ENCODE measurements at places on chromosomes 1 and 21.

DNA sequence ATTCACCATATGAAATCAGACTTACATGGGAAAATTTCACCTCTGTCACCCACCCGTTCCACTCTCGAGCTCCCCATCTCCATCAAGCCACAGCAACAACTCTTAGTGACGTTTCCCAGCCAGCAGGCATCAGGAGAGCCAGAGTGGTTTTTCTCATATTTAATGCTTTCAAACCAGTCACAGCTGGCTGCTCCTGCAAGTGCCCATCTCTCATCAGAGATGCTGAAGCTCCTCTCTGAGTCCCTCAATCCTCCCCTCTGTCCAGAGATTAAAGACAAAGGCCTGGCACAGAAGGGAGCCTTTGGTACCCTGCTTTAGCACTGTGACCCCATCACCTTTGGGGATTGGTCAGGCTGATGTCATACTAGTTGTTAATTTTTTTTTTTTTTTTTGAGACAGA is 277.3 kb downstream of the DNM3 start:
- no peak for DNase-seq

- no peak for DNase-seq
Observed at GRCh38 chr1:56545711-56546110, 33.7 kb downstream of the PLPP3 start.

DNA sequence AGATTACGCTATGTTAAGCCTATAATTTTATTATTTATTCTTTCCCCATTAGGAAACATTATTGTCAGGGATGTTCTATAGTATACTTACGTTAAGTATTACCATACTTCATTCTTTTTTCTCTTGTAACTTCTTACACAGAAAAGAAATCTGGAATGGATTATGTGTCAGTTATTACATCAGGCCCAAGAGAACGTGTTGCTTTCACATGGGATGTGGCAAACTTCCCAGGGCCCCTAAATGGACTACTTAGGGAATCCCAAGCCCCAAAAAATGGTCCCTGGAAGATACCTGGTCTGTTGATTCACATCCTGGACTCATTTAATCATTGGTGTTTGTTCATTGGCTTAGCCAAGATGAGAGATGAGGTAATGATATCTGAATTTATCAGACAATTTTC is 249.8 kb downstream of the NRIP1 start:
- no peak for DNase-seq

DNA sequence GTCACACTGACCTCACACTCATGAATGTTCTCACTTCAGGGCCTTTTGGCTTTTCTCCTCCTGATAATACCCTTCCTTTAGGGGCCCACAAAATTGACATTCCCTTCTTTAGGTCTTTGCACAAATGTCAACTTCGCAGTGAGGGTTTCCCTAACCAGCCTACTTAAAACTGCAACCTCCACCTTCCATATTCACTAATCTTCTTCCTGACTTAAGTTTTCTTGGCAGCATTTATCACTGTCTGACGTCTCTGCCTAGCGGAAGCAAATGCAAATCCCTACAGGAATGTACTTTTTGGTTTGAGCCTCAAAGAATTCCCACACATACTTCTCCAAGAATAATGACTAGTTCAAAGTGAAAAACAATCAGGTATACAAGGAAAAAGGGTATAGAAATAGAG is 32.8 kb downstream of the INTS7 start:
- DNase-seq = no peak

GRCh38 chr21:44526096-44526997 is 13.6 kb downstream of the KRTAP10-1 start:
- DNase-seq = no peak

DNA sequence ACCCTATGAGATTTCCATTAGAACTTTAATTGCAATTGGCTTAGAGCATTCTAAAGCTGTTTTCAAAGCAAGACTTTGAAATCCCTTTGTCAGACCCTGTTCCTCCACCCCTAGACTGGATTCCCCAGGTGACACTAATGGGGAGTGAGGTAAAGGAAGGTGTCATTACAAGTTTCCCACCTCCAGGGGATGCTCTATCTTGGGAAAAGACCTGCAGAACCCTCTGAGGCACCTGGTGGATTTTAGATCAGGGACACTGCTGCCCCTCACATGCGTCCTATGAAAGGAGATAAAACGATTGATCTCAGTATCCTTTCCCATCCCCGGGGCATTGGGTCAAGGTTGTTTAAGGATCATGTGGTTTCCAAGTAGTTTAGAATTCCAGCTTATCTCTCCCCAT is 80.3 kb upstream of the RGS4 start:
- DNase-seq = no peak

DNA sequence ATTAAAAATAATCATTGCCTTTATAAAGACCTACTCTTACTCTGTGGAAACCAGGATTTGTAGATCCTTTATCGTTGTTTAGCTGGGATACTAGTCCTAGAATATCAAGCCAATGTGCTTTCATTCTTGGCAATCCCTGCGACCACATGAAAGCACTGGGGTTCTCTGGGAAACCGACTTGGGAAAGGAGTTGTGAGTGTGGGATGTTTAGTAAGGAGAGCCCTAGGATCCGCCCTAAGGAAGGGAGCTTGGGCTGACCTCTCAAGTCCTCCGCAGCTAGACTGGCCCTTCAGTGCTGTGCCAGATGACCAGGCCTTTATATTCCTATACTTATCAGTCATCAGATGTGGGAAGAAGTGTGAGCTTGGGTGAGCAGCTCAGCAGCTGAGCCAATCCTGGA is 5.2 kb upstream of the KRTAP19-8 start:
- DNase-seq = no peak

GRCh38 chr1:16178596-16179497 is 23.0 kb upstream of the EPHA2 start:
- DNase-seq = no peak

- DNase-seq = no peak
Observed at GRCh38 chr1:115797486-115797885, 29.0 kb upstream of the CASQ2 start.

DNA sequence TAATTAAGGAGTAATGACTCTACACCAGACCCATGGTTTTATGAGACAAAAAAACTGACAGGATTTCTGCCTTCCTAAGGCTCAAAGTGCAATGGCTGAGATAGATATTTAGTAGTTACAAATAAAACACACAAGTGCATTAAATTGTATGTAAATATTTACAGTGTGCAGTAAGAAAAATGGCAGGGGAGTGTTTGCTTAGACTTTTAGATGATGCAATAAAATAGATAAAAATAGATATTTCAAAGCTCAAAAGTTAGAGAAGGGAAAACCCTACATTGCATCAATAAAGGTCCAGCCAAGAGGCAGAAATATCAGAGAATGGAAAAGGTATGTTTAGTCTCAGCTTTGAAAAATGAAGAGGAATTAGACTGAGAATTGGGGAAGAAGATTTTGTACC is 226.3 kb upstream of the FGGY start:
- DNase-seq = no peak

GRCh38 chr1:77283701-77284425 is 2.0 kb downstream of the AK5 start:
- no peak for DNase-seq

- DNase-seq = peak; percentile 86
Observed at GRCh38 chr21:42653231-42654061, at the start of gene PDE9A. Gene PDE9A (plus strand): TSS chr21:42653621. CDS start chr21:42653815, 194 bp downstream.

DNA sequence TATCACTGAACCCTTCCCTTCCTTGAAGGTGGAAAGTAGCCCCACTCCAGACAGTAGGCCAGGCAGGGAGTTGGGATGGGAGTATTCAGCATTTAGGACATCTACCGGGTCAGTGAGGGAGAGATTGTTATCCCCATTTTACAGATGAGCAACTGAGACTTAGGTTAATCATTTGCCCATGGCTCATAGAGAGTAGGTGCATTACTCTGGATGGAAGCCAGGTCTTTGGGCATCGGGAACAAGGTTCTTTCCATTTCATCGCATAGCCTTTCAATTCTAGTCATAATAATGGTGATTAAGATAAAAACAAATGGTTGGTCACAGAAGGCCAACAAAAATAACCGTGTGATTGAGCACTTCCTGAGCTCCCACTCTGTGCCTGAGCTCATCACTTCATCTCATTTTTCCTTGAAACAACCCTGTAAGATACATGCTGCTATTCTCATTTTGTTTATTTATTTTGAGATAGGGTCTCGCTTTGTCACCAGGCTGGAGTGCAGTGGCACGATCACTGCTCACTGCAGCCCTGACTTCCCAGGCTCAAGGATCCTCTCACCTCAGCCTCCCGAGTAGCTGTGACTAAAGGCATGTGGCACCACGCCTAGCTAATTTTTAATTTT is 64.8 kb downstream of the NAV1 start:
- DNase-seq = no peak

- no peak for DNase-seq
Observed at GRCh38 chr1:2483026-2483425, 6.9 kb downstream of the PLCH2 start.

DNA sequence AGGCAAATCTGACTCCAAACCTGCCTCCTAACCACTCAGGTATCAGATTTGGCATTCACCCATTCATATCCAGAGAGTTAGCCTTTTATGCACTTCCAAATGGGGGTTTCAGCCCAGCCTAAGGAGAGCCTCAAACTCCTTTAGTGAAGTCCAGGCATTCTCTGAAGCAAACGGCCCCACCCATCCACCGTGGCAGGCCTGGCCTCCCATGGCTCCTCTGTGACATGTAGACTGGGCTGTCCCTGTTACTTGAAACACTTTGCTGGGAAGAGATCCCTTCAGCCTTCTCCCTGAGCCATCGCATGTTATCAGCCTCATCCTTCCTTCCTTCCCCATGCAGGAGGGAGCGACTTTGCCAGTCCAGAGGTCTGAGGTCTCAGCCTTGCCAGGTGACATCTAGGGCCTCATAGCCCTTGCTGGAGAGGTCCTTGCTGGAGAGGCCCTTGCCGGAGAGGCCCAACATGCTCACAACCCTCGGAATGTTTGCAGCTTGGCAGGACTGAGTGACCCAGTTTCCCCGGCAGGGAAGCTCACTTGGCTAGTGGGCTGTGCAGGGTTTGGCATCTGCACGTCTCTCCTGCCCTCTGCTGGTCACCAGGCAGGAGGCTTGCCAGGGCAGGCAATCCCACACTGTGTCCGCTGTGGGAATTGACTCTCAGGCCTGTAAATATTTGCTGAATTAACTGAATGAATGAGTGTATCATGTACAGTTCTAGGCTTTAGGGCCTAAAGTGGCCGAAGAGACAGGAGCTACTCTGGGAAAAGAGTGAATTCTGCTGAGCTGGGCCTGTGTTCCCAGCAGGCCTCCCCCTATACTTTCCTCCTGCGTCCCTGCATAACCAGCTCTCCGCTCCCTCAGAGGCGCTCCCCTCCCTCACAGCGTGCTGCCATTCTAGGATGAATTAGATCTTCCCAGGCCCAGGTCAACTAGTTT is 26.7 kb upstream of the RBM15 start:
- DNase-seq = peak; percentile 90

DNA sequence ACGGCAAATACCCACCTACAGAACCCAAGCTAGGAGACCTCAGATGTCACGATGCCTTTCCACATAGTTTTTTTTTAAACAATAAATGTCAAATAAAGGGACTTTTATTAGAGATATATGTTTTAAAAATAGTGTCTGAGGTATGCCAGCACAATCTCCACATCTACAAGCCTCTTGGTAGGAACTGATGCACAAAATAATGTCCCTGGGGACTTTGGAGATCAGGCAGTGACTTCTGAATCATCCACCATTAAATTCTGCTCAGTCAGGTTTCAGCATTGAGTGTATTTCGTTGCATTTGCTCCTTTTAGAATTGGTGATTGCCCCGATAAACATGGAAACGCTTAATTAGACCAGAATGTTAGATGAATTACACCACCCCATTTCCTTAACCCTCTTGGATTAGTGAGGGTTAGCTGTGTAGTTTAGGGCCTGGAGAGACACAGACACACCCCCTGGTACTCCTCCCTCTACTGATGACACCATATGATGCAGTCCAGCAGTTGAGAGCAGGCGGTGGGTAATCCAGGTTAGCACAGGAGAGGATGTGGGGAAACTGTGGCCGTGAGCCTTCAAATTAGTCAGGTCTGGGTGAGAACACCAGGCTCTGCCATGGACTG is 33.6 kb downstream of the LGR6 start:
- DNase-seq = no peak

GRCh38 chr1:167905671-167906070 is 8.3 kb downstream of the ADCY10 start:
- DNase-seq = no peak

DNA sequence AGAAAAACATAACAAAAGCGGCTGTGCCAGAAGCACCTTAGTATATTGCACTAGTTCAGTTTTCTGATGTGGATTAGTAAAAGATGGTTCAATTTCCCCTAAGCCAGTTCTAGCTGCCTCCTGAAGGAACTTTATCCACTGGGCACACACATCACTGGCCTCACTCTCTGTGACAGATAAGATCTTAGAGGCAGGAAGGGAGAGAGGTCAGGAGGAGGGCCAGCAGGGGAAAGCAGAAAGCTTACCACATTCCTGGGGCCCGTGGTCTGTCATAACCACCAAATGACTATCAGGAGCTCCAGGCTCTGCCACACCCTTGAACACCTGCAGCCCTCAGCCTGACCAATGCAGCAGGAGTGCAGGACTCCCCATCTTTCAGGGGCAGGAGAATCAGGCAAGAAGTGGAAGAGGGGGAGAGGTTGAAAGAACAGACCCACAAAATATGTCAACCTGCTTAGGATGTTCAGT is 37.8 kb downstream of the LRRC71 start:
- no peak for DNase-seq

- no peak for DNase-seq
Observed at GRCh38 chr1:60620087-60620486, 462.3 kb upstream of the NFIA start.

- DNase-seq = no peak
Observed at GRCh38 chr1:234206651-234207284, 166.5 kb upstream of the COA6 start.

DNA sequence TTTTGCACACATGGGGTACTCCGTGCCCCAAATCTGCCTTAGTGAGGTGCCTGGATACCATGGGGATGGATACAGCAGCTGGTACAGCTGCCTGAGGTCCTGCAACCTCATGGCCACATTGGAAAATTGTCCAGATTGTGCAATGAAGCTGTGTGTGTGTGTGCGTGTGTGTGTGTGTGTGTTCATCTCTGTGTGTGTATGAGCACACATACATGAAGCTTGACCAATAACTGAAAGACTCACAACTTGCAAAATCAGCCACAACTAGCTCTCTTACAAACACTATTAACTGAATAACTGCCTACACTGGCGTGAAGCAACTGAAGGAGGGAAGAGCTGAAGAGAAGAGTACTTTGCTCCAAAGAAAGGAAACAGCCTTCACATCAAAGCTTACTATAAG is 78.1 kb downstream of the ERG start:
- DNase-seq = no peak

Measured in HEK293T (cell line).